ENCODE measurements at places on chromosomes 2 and 18.

GRCh38 chr18:77077941-77078689 is 54.5 kb downstream of the MBP start:
- no peak for DNase-seq

GRCh38 chr2:84959095-84959565 is 11.8 kb upstream of the KCMF1 start:
- DNase-seq: no peak

DNA sequence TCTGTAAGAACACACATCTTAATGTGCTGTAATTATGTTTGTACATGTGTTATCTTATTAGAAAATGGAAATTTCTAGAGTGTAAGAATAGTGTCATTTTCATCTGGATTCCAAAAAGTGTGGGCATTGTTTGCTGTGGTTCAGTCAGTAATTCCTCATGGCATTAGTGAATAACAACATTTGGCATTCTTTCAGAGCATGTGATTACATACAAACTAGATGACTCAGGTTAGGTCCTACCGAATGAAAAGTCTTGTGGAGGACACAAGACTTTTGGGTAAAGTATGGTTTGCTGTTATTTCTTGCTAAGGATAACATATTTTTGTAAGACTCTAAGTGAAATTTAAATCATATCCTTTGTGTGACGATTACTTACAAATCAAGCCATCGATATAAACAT is 593.1 kb upstream of the NRXN1 start:
- no peak for DNase-seq

DNA sequence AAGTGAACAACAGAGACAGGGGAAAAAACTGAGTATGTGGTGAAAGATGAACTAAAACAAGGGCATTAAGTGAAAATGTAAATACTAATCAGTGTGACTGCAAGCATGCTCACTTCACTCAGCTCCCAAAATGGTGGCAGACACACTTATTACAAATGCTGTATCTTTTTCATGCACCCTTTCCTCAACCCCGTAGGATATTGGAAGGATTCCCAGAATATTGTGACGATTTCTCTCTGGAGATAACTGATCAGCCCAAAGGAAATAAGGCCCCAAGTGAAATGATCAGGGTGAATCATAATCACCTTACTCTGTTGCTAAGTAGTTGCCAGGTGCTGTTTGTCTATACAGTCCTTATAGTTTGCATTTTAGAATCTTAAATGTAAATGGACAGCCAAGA is 138.9 kb upstream of the IL1R2 start:
- no peak for DNase-seq

DNA sequence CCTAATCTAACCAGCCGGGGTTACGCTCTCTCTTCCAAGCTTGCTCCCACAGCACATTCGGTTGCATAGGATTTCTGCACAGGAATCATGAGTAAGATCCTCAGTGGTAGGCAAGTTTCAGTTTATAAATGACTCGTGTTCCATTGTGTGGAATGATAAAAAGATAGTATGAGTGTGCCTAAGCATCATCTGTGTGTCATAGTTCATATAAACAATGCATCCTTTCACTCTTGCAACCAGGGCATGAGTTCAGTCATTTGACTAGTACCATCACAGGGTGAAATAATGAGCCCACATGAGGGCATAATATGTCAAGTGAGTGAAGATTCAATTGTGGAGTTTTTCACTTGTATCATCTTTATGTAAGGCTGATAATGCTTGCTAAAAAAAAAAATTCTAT is 417.1 kb upstream of the CDH2 start:
- no peak for DNase-seq

GRCh38 chr2:44707945-44708660 is 233.4 kb upstream of the SIX3 start:
- DNase-seq: no peak

DNA sequence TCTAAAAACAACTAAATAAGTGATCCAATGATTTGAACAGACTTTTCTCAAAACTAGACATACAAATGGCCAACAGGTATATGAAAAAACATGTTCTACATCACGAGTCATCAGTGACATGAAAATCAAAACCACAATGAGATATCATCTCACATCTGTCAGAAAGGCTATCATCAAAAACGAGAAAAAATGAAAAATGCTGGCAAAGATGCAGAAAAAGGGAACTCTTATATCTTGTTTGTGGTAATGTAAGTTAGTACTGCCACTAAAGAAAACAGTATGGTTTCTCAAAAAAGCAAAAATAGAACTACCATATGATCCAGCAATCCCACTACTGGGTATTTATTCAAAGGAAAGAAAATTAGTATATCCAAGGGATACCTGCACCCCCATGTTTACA is 255.3 kb upstream of the FBXO11 start:
- no peak for DNase-seq

- DNase-seq: no peak
These were observed 58.3 kb downstream of the LDLRAD4 start for GRCh38 chr18:13276530-13277520.

DNA sequence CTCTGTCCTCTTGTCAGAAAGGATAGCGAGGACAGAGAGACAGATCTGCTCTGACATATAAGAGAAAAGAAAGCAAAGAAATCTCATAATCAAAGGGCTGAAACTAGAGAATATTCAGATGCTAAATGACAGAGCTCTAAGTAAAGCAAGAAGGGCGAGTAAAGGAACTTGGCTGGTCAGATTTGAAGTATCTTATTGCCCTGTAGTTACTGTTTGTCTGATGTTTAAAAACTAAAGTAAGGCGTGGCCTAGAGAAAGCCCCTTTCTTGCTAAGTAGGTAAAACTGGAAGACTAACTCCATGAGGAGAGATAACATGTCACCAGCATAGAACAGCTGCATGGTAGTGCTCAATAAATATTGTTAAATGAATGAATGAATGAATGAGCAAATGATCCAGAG is 70.0 kb downstream of the CRACDL start:
- no peak for DNase-seq

GRCh38 chr2:236956031-236956618 is 129.6 kb upstream of the COPS8 start:
- no peak for DNase-seq

- DNase-seq: no peak
These were observed 725 bp downstream of the FIGN start for GRCh38 chr2:163734881-163735684.

- DNase-seq: no peak
These were observed 9.2 kb downstream of the FKBP1B start for GRCh38 chr2:24058564-24059271.

DNA sequence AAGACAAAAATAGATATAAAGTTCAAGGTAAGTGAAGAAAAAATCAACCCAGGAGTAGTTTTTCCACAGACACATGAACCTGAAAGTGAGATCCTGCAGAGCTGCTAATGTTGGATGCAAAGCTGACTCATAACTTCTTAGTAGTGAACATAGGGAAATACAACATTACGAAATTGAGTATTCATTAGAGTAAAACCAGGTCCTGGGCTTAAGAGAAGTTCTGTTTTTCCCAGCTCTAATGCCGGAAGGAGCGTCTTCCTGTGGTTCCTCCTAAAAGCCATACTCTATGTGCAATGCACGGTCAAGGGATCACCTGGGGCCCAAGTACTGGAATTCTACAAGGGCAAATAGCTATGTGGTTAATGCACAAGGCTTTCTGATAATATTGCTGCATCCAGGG is 141.7 kb downstream of the RBMS1 start:
- DNase-seq: no peak

- peak; percentile 77 for DNase-seq
These were observed 13.1 kb downstream of the GNLY start for GRCh38 chr2:85707304-85707703.

DNA sequence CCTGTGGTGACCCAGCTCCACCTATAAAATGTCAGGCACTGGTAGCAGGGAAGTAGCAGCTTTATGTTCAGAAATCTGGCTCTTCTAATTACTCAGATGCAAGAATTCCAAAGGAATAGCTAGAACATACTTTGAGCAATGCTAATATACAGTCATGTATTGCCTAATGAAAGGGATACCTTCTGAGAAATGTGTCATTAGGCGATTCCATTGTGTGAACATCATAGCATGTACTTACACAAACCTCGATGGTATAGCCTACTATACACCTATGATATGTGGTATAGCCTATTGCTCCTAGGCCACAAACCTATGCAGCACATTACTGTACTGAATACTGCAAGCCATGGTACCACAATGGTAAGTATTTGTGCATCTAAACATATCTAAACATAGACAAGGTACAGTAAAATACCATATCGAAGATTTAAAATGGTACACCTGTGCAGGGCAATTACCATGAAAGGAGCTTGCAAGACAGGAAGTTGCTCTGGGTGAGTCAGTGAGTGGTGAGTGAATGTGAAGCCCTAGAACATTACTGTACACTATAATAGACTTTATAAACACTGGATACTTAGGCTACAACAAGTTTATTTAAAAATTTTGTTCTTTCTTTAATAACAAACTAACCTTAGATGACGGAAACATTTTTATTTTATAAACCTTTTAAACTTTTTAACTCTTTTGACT is 50.3 kb upstream of the ETAA1 start:
- no peak for DNase-seq

DNA sequence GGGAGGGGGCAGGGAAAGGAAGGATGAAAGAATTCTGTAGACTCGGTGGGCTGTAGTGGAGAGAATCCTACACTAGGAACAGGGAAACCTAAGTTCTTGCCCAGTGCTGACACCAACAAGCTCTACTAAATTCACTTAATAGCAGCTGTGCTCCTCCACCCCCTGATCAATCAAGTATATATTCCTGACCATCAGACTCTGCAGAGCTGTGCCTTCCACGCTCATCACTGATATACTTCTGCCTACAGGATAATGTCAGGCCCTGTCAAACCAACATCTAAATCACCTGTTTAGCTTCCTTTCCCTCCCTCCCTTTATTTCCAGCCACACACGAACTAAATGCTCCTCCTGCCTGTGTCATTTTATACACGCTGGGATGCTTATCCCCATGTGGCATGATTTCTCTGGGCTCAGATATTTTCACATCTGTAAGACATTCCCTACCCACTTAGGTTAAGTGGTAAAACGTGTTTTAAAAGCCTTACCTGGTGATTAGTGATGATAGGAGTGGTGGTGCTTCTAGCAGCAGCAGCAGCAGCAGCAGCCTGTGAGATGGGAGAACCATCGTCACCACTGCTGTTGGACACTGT is 301.9 kb downstream of the LRRTM1 start:
- no peak for DNase-seq

- no peak for DNase-seq
These were observed 589.9 kb upstream of the LRRTM1 start for GRCh38 chr2:80894486-80894885.

DNA sequence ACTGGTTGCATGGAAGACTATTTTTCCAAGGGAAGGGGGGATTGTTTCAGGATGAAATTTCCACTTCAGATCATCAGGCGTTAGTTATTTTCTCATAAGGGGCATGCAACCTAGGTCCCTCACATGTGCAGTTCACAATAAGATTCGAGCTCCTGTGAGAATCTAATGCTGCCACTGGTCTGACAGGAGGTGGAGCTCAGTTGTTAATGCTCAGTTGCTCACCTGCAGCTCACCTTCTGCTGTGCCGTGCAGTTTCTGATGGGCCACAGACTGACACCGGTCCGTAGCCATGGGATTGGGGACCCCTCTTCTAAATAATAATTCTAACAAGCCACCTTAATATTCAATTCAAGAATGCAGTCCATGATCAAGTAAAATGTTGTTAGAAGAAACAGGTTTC is 34.9 kb downstream of the PLCL1 start:
- no peak for DNase-seq

DNA sequence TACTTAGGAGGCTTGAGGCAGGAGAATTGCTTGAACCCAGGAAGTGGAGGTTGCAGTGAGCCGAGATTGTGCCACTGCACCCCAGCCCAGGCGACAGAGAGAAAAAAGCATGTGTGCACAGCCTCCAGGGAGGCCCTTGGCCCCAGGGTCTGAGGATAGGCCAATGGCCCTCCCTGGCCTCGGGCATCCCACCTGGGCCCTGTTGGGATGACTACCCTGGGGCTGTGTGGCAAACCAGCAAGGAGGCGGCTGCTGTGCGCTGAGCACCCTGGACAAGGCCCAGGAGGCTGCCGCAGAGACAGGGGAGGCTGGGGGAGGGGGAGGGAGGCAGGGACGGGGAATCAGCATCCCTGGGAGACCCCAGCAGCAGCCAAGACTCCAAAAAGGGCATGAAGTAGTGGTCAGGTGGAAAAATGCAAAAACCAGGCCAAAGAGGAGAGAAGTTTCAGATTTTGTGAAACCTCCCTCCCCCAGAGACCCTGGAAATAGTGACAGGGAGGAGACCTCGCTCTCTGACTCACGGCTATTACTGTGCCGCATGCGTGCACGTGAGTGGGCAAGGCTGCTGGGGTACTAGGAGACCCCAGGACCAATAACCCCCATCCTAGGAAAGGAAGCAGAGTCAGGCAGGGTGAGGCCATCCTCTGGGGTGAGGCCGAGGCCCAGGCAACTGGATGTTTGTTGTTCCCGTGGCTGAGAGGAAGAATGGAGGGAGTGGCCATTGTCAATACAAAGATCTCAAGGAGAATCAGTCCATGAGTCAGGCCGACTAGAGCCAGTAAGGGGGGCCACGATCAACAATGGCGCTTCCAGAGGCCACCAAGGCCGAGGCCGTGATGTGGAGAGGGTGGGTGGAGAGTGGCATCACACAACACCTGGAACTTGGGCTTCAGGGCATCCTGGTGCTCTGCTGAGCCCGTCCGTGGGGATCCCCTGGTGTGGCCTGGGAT is 16.0 kb upstream of the B3GNT7 start:
- DNase-seq: no peak

DNA sequence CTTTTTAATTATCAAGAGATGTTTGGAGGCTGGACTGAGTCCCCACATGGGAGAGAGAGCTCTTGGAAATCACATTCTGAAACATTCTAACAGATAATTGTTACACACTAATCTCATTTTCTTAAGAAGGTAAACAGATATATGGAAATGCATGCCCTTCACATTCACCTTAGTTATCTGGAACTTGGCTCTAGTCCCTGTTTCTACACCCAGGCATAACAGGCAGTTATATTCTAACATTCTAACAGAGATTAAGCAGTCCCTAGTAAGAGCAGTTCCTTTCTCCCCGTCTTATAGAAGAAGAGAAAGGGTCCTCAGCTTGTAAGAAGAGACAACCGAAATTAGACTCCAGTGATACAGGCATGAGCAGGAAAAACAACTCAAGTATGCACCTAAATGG is 385.4 kb downstream of the SOX11 start:
- DNase-seq: no peak

GRCh38 chr2:70104231-70105111 is 17.2 kb downstream of the PCBP1 start:
- peak; percentile 48 for DNase-seq

- DNase-seq: no peak
These were observed 11.2 kb downstream of the STK25 start for GRCh38 chr2:241496904-241497877.

DNA sequence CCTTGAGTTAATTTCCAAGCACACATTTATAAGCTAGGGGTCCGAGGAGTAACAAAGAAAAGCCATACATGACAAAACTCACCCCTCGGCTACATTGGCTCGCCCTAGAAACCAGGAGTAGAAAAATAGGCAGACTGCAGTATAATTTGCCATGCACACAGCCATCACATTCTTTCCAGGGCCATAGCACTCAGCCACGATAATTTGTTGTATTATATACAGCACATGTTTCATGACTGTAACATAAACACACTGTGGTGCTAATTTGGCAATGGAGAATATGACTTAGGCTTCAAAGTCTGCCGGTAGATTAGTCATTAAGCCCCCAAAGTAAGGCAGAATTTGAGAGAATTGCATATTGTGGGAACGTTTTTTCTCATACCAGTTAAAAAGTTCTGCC is 254.9 kb downstream of the ZNF521 start:
- DNase-seq: no peak

Measured in activated naive CD4-positive, alpha-beta T cell treated with anti-CD3 and anti-CD28 coated beads, Interleukin-2, amount 50 U/mL, for 72 hours (primary cell).